ENCODE measurements at places on chromosomes 1 and 21. TPM values are rescaled to one million over a fixed set of nuclear protein-coding genes. Genes with fewer than 3 reads are reported as not detected.
A peak's percentile ranks its signal among the peaks of the same experiment; 100 is the strongest.

TNN gene
- total RNA-seq: not detected

- DNase-seq: no peak
Observed at GRCh38 chr1:182668521-182669054, 15.8 kb downstream of the RGS8 start.

DNA sequence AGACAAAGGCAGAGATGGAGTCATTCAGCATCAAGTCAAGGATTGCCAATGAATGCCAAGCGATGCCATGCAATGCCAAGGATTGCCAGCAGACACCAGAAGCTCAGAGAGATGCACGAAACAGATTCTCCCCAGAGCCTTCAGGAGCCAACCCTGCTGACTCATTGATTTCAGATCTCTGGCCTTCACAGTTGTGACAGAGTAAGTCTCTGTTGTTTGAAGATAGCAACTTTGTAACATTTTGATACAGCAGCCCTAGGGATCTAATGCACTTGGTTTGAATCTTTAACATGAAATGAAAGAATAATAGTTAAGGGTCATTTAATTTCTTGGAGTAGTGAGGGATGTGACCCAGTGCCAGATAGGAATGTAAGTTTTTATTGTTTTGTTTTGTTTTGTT is 287.4 kb upstream of the RUNX1 start:
- DNase-seq: peak; percentile 49

DNA sequence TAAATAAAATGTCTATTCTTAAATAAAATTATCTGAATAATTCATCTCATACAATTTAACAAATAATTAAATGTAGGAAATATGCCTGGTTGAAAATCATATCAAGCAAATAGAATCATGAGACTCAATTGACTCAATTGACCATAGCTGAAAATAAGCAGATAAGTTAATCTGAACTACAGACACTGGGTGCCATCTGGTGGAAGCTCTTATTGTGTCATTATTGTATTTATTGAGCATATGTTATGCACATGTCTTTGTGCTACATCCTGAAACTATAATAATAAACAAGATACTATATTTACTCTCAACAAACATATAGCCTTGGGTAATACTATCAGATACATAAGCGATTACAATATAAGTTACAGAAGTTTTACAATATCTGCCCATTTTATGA is 41.0 kb downstream of the BRINP3 start:
- peak; percentile 24 for DNase-seq

MYOG gene
- total RNA-seq: 5.7 TPM

TAS1R2 gene
- not detected for total RNA-seq

- DNase-seq: peak; percentile 100
Observed at GRCh38 chr21:46048926-46049889, 48.7 kb upstream of the COL6A2 start.

DNA sequence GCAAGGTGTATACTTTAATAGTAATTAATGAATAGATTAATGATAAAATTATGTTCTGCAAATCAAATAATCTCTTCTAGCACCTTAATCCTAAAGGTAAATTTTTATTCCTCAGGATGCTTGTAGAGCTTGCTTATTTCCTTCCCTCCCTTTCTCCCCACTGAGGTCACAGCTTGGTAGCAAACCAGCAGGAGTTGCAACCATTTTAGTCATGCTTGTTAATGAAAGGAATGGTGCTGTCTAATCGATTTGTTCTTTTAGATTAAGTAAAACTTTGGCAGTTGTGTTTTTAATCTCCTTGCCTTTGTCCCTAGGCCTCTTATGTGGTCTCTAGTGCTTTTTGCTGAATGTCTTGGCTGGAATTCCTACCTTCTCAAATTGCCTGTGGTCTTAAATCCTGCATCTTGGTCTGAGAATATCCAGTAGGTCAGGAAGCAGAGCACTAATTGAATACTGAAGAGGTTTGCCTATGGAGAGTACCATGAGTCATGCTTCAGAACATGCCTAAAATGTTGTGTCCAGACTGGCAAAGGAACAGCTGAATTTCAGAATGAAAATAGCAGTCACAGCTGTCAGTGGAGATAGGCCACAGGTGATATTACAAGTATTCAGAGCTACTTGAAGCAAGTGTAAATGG is 36.3 kb upstream of the RWDD3 start:
- DNase-seq: peak; percentile 86

KRTAP19-6 gene
- total RNA-seq: not detected

DNA sequence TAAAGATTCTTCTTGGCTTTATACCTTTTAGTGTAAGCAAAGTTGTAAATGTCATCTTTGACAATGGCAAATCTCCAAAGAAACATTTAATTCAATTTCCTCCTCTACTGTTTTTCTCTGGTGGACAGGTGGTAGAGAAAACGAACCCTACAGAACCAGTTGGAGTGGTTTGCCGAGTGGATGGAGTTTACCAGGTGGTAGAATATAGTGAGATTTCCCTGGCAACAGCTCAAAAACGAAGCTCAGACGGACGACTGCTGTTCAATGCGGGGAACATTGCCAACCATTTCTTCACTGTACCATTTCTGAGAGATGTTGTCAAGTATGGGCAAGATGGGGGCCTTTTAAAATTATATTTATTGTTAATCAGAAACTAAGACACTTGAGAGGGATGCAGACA is 25.8 kb downstream of the UAP1 start:
- DNase-seq: peak; percentile 14

FAM43B gene
- total RNA-seq: not detected

S100A1 gene
- total RNA-seq: not detected

DNA sequence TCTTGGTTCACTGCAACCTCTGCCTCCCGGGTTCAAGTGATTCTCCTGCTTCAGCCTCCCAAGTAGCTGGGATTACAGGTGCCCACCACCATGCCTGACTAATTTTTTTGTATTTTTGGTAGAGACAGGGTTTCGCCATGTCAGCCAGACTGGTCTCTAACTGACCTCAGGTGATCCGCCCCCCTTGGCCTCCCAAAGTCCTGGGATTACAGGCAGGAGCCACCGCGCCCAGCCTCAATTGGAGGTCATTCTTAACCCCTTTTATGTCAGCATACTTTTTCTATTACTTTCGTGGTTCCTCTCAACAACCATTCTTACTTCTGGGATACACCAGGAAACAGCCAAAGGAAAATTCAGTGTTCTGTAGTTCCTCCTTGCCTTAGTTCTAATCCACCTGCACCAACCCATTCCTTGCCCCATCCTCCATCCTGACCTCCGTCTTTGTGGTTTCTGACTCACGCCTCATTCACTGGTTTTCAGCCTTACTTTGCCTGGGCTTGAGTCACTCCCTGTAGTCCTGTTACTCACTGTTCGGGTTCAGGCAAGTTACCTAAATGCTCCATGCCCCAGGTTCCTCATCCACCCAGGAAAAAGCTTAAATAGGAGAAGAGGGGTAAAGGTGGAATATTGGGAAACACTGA is 12.9 kb upstream of the BCL10 start:
- peak; percentile 91 for DNase-seq

DNA sequence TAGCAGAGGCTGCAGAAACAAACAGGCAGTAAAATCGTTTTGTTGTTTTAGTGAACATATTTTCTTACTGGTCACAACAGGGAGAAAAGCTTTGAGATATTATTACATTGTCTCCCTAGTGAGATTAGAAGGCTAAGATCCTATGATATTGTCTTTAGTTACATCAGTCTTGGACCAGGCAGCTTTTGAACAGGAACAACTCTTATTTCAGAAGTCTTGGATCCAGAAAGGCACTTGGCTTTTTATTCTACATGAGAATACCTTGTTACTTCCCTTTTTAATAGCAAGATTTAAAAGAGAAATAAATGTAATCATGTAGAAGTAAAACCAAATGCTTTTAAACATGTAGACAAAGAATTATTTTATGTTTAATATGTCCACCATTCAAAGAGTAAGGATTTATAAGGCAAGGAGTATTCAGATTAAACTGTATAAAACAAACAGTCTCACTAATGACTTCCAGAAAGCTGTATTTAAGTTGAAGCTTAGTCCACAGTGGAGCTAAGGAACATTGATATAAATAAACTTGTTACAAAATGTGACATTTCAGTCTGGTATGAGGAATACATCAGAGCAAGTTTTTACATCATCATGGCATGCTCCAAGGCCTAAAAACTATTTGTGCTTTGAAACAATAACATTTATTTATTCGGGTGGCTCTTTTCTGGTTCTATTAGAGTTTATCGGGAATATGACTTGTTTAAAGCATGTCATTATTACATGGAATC is 72.2 kb downstream of the PHTF1 start:
- no peak for DNase-seq

DNA sequence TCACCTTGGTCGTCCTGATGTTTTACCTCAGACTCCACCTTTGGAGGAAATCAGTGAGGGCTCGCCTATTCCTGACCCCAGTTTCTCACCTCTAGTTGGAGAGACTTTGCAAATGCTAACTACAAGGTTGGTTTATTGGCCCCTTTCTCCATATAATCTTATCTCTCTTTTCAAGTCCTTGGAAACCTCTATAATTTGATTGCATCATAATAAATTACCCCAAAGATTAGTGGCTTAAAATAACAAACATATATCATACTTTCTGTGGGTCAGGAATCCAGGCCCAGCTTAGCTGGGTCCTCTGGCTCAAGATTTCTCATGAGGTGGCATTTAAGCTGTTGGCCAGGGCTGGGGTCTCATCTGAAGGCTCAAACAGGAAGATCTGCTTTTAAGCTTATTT is 12.1 kb upstream of the PSMD4 start:
- no peak for DNase-seq

DNA sequence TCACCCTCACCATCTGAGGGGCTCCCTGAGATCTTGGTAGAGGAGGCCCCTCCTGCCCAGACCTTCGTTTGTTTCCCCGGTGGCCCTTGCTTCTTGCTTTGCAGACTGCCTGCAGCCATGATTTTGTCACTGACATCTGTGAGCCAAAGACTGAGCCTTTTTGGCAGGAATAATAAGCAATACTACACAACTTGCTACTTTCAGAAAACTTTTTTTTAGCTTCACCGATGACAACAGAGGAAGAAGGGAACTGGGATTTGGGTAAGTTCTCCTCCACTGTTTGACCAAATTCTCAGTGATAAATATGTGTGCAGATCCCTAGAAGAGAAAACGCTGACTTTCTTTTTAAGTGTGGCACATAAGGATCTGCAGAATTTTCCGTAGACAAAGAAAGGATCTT is 11.7 kb upstream of the CD101 start:
- no peak for DNase-seq

NBPF1 gene
- 23.0 TPM for total RNA-seq

DNA sequence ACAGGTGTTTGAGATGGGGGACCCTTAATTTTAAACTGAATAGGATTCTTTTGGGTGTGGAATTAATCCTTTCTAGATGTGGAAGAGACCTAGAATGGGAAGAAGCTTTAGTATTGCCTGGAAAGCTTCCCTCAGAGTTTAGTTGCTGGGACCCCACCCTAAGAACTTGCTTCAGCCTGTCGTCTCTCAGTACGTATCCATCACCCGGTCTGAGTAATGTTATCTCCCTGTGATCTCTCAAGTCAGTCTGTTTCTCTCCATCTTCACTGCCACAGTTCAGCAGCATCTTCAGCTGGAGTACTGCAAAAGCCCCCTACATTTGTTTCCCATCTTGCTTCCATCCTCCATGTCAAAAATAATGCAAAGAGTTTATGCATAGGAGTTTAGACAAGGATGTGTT is 28.9 kb downstream of the CNST start:
- DNase-seq: no peak
